ENCODE measurements at places on chromosomes 1 and 21. TPM values are rescaled to one million over a fixed set of nuclear protein-coding genes. Genes with fewer than 3 reads are reported as not detected.

Gene RPS27
- 1,810 TPM for total RNA-seq

DNA sequence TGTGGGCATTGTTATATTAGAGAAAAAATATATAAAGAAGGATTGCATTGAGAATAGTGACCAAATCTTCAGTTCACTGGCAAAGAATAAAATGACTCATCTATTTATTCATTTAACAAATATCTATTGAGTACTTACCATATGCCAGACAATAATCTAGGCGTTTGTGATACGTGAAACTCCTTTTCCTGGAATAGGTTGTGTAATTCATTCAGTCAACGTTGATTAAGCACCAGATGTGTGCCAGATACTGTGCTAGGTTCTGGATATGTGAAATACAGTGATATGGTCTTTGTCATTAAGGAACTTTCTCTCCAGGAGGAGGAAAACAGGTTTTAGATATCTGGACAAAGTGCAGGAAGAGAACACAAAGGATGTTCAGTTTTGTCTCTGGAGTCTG, 344.5 kb downstream of the RWDD3 start:
- H3K4me1 ChIP-seq = peaks cover 4% of the 10 kb centered on the region
- no peaks in the 10 kb centered on the region for H3K36me3 ChIP-seq
- no peaks in the 10 kb centered on the region for H3K27me3 ChIP-seq

GRCh38 chr1:9822897-9823692, 670 bp downstream of the CLSTN1 start:
- H3K4me1 ChIP-seq = peaks cover 7% of the 10 kb centered on the region
- no peaks in the 10 kb centered on the region for H3K36me3 ChIP-seq
- DNase-seq = no peak
- H3K4me3 ChIP-seq = peak overlapping the region; percentile 71

Gene CCDC30
- 1.8 TPM for total RNA-seq

GRCh38 chr1:246308533-246309075, 198.5 kb downstream of the SMYD3 start:
- no peaks in the 10 kb centered on the region for H3K4me1 ChIP-seq
- no peak overlapping the region for H3K27ac ChIP-seq
- no peaks in the 10 kb centered on the region for H3K27me3 ChIP-seq
- no peak for DNase-seq
